ENCODE measurements at places on chromosomes 12 and 14.

GRCh38 chr14:67853715-67854114 is 34.1 kb downstream of the RAD51B start:
- no peak for DNase-seq

GRCh38 chr12:89351489-89352241 is 636 bp downstream of the DUSP6 start:
- peak; percentile 32 for DNase-seq

- DNase-seq: no peak
Observed at GRCh38 chr12:58918469-58918844, 1.8 kb downstream of the LRIG3 start.

- no peak for DNase-seq
Observed at GRCh38 chr12:4472046-4472445, 26.4 kb upstream of the FGF6 start.

DNA sequence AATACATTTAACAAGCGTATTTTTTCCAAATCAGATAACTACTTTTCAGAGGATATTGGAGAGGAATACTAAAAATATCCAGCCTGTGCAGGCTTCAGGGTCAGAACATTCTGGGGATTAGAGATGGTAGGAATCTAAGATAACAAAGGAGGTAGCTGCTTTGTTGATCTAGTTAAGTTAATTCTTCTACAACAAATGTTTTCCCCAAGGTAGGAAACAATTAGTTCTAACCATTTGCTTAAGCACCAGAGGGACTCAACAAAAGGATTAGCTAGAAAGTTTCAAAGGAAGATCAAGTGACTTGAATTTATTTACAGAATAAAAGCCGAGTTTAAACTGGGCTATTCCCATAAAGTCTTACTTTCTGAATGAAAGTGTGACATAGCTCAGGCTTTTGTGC is 524.2 kb downstream of the TMTC2 start:
- no peak for DNase-seq

- DNase-seq: no peak
Observed at GRCh38 chr12:127241072-127241817, 1025.7 kb upstream of the TMEM132C start.

Data from NCI-H1930 (cell line).